IPS DF 6.9 (cell line): ENCODE measurements at places on chromosomes 7 and 10.
A peak's percentile ranks its signal among the peaks of the same experiment; 100 is the strongest.

- no peak overlapping the region for H3K27ac ChIP-seq
- no peaks in the 10 kb centered on the region for H3K27me3 ChIP-seq
- DNase-seq = no peak
- no peak overlapping the region for H3K4me3 ChIP-seq
These were observed 103.6 kb upstream of the EGR2 start for GRCh38 chr10:62919776-62920175.

DNA sequence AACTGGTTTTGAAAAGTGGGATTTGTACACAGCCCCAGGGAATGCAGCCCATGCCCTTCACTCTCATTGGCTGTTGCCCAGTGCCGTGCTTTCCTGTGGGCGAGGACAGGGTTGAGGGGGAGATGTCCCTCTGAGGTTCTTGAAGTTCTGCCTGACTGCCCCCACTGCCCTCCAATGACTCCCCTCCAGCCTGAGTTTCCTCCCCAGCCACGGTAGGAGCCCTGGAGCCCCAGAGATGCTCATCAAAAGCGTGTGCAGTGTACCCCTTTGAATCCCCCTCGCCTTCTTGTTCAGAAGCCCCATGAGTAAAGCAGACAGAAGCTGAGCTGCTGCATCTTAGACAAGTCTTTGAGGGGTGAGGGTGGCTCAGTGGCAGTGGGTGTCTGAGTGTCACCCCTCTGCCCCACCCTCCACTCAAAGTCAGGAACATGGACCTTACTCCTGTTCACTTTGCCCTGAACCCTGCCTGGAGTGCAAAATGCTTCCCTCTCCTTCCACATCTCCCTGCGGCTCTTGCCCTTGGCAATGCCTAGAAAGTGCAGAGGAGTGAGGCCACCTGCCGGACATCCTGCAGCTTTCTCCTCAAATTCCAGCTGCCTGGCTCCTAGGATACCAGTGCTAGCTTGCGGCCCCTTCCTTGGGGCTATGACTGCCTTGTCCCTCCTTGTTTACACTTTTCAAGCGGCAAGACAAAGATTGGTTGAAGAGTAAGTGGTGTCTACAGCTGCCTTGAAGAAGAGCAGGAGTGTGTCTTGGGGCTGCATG is 19.9 kb downstream of the FAM241B start:
- no peak overlapping the region for H3K4me3 ChIP-seq
- peaks cover 4% of the 10 kb centered on the region for H3K4me1 ChIP-seq
- H3K36me3 ChIP-seq = no peaks in the 10 kb centered on the region
- no peaks in the 10 kb centered on the region for H3K27me3 ChIP-seq

- no peaks in the 10 kb centered on the region for H3K36me3 ChIP-seq
- H3K4me3 ChIP-seq = peak overlapping the region; percentile 26; the same call in 1 of the 2 replicates
- DNase-seq = no peak
- no peaks in the 10 kb centered on the region for H3K27me3 ChIP-seq
- peak overlapping the region; percentile 2 for H3K27ac ChIP-seq
These were observed 232.5 kb downstream of the SKIDA1 start for GRCh38 chr10:21292763-21293517.

DNA sequence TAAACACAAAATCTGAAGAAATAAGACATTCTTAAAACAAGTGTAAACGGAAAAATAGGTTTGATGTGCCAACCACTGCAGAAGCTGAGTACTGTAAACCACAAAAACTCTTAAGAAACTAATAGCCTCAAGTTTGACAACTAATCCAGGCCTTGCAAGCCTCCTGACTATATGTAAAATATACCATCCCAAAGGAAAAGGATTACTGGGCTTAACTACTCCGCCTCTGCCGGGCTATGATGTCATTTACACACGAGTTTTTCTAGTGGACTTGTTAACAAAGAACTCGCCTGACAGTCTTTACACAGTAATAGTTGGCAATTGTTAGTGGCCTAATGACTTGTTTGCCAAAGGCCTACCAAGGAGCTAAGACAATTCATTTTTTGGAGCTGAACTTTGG is 2.1 kb downstream of the KIF5B start:
- no peaks in the 10 kb centered on the region for H3K36me3 ChIP-seq
- peak overlapping the region; percentile 1; the same call in 1 of the 2 replicates for H3K4me3 ChIP-seq
- DNase-seq = no peak
- H3K27me3 ChIP-seq = no peaks in the 10 kb centered on the region
- H3K27ac ChIP-seq = no peak overlapping the region
- peaks cover 3% of the 10 kb centered on the region; the same call in 1 of the 2 replicates for H3K4me1 ChIP-seq

GRCh38 chr7:100166970-100167911 is 1.2 kb downstream of the GAL3ST4 start:
- DNase-seq = no peak
- no peaks in the 10 kb centered on the region for H3K27me3 ChIP-seq
- H3K27ac ChIP-seq = no peak overlapping the region
- peaks cover 5% of the 10 kb centered on the region for H3K4me1 ChIP-seq

GRCh38 chr10:31426401-31426800 is 107.4 kb downstream of the ZEB1 start:
- no peak overlapping the region for H3K4me3 ChIP-seq
- H3K27me3 ChIP-seq = no peaks in the 10 kb centered on the region
- no peak overlapping the region for H3K27ac ChIP-seq
- H3K4me1 ChIP-seq = no peaks in the 10 kb centered on the region
- H3K36me3 ChIP-seq = no peaks in the 10 kb centered on the region

GRCh38 chr7:28790467-28790866 is 167.7 kb downstream of the TRIL start:
- H3K27me3 ChIP-seq = no peaks in the 10 kb centered on the region; the same call in 1 of the 2 replicates
- no peak for DNase-seq
- H3K27ac ChIP-seq = no peak overlapping the region
- peaks cover 2% of the 10 kb centered on the region; the same call in 1 of the 2 replicates for H3K4me1 ChIP-seq

GRCh38 chr10:60340973-60341372 is 48.7 kb downstream of the ANK3 start:
- DNase-seq = no peak
- H3K36me3 ChIP-seq = no peaks in the 10 kb centered on the region
- H3K27me3 ChIP-seq = no peaks in the 10 kb centered on the region
- H3K4me3 ChIP-seq = no peak overlapping the region

GRCh38 chr7:18844735-18845134 is 272.7 kb downstream of the TWIST1 start:
- H3K36me3 ChIP-seq = no peaks in the 10 kb centered on the region
- no peak overlapping the region for H3K27ac ChIP-seq
- no peaks in the 10 kb centered on the region for H3K27me3 ChIP-seq
- no peak overlapping the region for H3K4me3 ChIP-seq
- no peaks in the 10 kb centered on the region for H3K4me1 ChIP-seq

DNA sequence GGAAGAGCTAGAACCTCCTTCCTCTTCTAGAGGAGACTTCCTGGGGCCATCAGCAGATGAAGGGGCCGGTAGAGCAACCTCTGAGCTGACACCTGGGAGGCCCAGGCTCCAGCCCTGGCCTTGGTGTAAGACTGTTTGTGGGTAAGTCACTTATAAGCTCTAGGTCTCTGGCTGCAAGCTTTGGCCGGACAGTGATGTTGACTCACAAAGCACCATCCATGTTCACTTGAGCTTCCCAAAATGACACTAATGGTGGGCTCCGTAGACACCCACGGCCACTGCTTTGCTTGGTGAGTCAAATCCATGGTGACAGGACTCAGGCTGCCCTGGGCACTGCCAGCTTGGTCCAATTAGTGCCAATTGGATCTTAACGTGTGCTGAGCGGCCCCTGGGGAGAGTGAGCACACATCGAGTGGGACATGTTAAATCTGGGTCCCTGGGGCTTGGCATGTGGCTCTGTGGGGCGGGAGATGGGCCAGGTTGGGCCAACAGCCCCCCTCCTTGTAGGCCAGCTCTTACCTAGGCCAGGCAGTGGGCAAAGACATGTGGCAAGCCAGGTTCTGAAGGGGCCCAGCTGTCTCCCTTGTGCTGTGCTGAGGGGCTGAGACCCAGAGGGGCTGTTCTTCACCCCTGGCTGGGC is 16.7 kb downstream of the NEURL1 start:
- no peak overlapping the region for H3K27ac ChIP-seq
- H3K4me1 ChIP-seq = no peaks in the 10 kb centered on the region
- no peak overlapping the region for H3K4me3 ChIP-seq
- DNase-seq = no peak
- H3K36me3 ChIP-seq = no peaks in the 10 kb centered on the region

GRCh38 chr7:157428554-157428945 is 91.7 kb downstream of the DNAJB6 start:
- no peaks in the 10 kb centered on the region; the same call in 1 of the 2 replicates for H3K36me3 ChIP-seq
- no peak overlapping the region for H3K4me3 ChIP-seq
- H3K4me1 ChIP-seq = no peaks in the 10 kb centered on the region
- no peak for DNase-seq

DNA sequence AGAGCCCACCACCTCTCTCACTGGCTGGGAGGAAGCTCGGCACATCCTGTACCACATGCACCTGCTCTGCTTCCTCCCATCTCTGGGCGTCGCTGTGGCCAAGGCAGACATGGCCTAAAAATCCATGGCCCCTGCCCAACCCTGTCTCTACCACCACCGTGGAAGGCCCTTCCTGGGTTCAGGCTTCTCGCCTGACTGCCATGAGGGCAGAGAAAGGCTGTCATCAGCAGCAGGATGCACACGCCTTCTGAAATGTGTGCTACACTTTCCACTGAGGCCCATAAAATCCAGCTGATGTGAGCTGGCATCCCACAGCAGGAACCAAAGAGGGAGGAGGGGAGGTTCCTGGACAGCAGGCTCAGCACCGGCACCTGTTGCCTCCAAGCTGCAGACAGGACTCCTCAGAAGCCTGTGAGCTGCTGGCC is 93.4 kb downstream of the PTPRN2 start:
- H3K4me1 ChIP-seq = no peaks in the 10 kb centered on the region; the same call in 1 of the 2 replicates
- no peak for DNase-seq
- no peaks in the 10 kb centered on the region for H3K27me3 ChIP-seq
- no peak overlapping the region for H3K27ac ChIP-seq
- no peaks in the 10 kb centered on the region for H3K36me3 ChIP-seq

DNA sequence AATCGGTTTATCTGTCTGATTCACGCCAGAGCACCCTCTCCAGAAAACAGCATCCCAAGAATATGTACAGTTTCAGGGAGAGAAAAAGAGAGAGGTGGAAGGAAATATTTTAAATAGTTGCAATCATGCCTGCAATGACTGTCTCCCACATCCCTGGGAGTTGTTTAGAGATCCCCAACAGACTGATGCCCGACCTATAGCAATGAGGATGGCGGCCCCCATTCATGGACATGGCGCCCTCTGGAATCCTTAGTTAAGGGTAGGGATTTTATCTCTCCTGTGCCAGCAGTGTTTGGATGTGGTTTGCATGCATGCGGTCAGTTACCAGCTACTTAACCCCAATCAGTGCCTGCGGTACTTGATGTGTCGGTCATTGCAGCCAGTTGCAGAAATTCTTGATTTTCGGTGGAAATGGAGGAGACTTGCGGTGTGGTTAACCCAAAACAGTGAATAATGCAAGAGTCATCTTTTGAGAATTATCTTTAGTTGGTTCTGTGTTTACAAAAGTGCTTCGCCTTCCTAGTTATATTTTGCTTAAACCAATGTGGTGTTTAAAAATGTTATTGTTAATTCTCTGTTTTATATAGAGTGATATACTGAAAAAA is 186.0 kb upstream of the TCF7L2 start:
- DNase-seq = no peak
- no peaks in the 10 kb centered on the region for H3K36me3 ChIP-seq
- H3K27me3 ChIP-seq = no peaks in the 10 kb centered on the region
- H3K4me1 ChIP-seq = peaks cover 6% of the 10 kb centered on the region; the same call in 1 of the 2 replicates
- H3K4me3 ChIP-seq = no peak overlapping the region
- H3K27ac ChIP-seq = no peak overlapping the region

- peak; percentile 84 for DNase-seq
- no peaks in the 10 kb centered on the region for H3K27me3 ChIP-seq
- no peaks in the 10 kb centered on the region for H3K36me3 ChIP-seq
- H3K4me3 ChIP-seq = no peak overlapping the region
These were observed 9.3 kb upstream of the TET1 start for GRCh38 chr10:68550747-68551411.

DNA sequence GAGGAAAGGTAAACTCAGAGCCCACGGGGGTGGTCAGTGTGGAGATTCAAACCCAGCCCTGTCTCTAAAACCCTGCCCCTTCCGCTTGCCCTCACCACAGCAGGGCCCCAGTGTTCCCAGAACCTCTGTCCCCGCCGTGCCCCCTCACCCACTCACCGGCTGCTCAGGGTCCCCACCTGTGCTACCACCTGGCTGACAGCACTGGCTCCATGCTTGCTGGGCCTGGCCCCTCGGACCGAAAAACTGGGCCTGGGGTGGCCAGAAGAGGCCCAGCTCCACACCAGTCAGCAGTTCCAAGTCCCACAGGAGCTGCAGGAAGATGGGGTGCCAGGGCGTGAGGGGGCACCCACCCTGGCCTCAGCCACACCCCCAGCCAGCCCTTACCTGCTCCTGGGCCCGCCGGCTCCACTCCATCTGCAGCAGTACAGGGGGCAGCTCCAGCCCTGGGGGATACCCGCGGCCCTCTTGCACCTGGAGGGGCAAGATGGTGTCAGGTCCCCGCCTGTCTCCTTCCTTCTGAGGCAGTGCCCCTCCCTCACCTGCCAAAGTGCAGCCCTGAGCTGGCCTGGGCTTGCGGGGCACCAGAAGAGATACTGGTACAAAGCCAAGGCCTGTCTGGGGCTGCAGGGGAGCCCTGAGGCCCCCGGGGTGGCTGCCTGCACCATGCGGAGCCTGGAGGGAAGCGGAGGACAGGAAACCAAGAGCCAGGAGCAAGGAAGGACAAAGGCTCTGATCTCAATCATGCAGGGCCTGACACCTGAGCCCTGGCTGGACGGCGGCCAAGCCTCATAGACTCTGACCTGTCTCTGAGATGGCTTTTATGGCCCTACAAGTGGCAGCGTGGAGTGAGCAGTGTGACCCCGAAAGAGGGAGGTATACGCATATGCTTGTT is 11.7 kb downstream of the ATP6V1F start:
- no peaks in the 10 kb centered on the region for H3K4me1 ChIP-seq
- DNase-seq = no peak
- H3K36me3 ChIP-seq = no peaks in the 10 kb centered on the region

DNA sequence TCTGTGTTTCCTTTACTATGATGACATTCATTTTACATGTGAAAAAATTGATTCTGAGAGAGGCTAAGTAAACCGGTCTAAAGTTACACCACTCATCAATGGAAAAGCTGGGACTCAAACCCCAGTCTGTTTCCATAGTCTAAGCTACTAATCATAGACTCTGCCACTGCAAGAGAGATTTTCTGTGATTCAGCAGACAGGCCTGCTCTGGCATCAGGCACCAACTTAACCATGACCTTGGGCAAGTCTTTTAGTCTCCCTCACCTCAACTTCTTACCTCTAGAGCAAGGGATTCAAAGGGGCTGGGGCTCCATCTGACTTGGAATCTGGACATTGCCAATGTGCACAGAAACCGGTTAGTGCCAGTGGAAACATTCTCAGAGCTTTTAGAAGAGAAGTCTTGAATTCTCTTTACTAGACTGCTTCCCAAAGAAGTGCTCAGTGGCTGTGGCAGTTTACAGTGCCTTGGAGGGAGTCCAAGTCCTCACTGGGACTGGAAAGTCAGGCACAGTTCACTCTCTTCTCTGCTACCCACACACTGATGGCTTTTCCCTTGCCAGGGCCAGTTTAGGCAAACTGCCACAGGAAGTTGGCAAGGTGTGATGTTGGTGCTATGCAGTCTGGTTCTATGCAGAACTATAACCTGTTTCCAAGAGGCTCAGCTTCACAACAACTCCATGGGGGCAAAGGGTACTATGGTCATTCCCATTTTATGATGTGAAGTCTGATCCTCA is 4.5 kb upstream of the BLNK start:
- H3K4me3 ChIP-seq = no peak overlapping the region
- H3K36me3 ChIP-seq = no peaks in the 10 kb centered on the region
- no peaks in the 10 kb centered on the region for H3K4me1 ChIP-seq
- H3K27me3 ChIP-seq = no peaks in the 10 kb centered on the region
- DNase-seq = no peak
